ENCODE measurements at places on chromosomes 5 and 9.

DNA sequence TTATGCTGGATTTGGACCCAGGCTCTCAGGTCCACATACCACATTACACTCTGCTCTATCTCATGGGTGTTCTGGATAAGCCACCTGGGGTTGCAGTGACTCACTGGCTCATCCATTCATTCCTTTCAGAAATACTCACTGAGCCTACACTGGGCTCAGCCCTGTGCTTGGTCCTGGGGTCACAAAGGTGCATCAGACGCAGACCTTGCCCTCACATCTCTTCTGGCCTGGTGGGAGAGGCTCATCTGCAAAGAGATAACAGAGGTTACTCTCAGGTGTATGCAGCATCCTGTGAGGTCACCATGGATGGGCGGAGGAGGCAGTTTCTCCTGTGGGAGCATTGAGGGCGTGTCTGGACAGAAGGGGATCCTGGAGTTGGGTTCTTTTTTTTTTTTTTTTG lies 12.1 kb downstream of the CDHR2 start:
- DNase-seq = no peak

DNA sequence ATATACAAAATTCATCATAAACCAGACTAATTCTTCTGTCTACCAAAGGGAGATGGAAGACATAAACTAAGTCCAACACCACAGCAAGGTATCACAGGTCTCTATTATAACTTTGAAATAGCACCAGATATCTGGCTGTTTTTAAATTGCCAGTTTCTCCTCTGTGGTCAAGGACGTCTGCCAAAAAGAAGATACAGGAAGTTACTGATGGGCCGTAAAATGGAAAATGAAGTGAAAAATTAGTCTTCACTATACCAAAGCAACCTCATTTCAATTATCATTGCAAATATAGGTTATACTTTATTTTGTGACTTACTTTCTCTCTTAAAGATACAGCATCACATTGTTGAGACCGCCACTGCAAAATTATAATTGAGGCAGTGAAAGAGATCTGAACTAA lies 225.5 kb downstream of the NDUFS4 start:
- no peak for DNase-seq

DNA sequence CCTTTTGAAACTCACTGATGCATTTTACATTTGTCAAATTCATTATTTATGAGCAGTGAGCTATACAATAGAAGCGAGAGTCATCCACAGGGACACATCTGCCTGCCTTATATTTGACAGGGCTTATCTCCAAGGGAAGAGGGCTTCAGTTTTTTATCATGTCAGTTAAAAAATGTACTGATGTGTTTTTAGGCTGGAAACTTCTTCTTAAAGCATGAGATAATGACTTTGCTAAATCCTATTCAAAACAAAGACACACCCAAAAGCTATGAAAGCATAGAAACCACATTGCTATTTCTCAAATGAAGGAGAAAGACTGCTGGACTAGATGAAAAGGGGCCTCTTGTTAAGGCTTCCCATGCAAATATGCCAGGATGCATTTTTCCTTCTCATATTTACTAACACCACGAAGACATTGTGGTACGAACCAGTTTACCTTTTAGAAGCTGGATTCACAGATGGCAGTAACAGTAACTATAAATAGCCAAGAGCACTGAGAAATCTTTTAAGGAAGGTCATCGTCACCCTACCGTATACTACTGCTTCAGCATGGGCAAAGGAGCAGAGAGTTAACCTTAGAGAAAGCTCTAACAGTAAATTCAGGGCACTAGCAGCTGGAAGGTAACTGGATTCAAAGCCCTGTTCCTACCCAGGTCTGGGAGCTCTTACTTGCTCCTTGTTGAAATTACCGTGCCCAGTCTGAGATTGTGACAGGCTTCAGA lies 86.3 kb upstream of the IFNK start:
- DNase-seq = no peak

- DNase-seq = no peak
These were observed 243.4 kb downstream of the EBF1 start for GRCh38 chr5:158856291-158856690.

- DNase-seq = no peak
These were observed 121.2 kb upstream of the RANBP3L start for GRCh38 chr5:36422952-36423351.

- DNase-seq = no peak
These were observed 1855.5 kb downstream of the MAT2B start for GRCh38 chr5:165360784-165361542.

DNA sequence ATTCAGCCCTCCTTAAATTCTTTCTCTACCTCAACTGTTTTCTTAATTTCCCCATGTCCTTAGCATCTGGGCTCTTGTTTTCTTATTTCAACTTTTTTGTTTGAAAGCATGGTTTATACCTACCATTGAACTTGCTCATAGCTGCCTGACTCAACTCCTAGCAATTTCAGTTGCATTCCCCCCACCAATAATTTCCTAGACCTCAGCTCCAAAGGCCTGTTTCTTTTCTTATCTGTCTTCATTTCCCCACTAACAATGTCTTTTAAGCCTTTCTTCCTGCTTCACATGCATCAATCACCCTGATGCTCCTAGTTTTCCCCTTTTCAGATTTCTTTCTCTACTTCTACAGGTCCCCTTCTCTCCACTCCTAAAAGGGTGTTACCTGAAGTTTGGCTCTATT lies 129.7 kb upstream of the PDE4D start:
- DNase-seq = no peak

DNA sequence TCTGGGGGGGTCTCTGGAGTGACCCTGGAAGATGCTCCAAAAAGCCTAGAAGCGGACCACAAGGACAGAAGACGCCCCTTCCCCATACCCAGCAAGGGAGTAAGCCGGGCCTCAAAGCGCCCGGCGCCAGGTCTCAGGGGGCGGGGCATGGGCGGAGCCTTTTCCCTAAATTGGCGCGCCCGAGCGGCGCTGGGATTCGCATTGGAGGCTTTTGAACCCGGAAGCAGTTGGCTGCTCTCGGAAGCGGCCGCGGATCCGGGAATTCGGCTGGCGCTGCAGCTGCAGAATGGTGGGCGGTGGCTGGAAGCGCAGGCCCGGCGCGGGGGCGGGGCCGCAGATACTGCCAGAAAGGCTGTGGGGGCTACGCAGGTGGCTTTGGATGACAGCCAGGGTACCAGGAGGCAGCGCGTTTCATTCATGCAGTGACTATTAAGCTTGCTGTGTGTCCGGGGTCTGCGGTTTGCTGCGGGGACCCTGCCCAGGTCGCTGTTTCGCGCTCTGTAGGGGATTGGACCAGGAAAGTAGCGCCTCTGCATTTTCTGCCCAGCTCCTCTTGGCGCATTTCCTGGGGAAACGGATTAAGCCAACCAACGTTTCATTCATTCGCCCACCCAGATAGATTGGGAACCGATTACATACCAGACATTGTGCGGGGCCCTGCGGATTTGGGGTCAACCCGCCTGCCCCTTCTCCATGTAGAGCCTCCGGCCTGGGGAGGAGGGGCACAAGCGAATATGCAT lies 83.0 kb upstream of the FREM1 start:
- DNase-seq = peak; percentile 44

GRCh38 chr9:105233873-105234272 lies 10.6 kb upstream of the SLC44A1 start:
- DNase-seq = no peak

GRCh38 chr9:120688758-120689157 lies 25.5 kb downstream of the MEGF9 start:
- DNase-seq = no peak

GRCh38 chr9:115098226-115098965 lies 19.6 kb downstream of the TNC start:
- no peak for DNase-seq

- DNase-seq = no peak
These were observed 459.6 kb downstream of the ACTL7B start for GRCh38 chr9:108396193-108396592.

GRCh38 chr9:75239176-75239575 lies 150.9 kb downstream of the OSTF1 start:
- DNase-seq = no peak

- no peak for DNase-seq
These were observed 114.2 kb downstream of the GAPVD1 start for GRCh38 chr9:125375820-125376219.

GRCh38 chr9:112605963-112606699 lies 111.8 kb downstream of the INIP start:
- no peak for DNase-seq

GRCh38 chr5:115180165-115180709 lies 10.5 kb upstream of the TRIM36 start:
- no peak for DNase-seq

GRCh38 chr5:153352685-153353219 lies 137.7 kb upstream of the GRIA1 start:
- peak; percentile 0 for DNase-seq

- no peak for DNase-seq
These were observed 6.7 kb downstream of the SLCO4C1 start for GRCh38 chr5:102289251-102289899.

- no peak for DNase-seq
These were observed 189.5 kb downstream of the SEMA5A start for GRCh38 chr5:9356351-9356825.

DNA sequence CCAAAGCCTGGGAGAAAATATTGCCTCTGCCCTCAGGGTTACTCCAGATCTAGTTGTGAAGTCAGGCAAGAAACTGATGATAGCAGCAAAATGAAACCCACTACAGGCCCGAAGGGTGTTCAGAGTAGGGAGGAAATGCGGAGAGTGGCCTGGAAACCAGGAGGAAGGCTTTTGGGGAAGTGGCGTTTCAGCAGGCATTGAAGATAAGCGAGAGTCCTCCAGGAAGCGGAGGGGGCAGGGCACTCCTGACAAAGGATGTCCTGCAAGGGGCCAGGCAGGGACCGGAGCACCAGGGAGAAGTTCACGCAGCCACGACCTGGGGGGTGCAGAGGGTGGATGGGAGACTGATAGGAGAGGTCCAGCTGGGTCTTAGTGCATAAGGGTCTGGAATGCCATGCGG lies 7.8 kb upstream of the FOXI1 start:
- no peak for DNase-seq

DNA sequence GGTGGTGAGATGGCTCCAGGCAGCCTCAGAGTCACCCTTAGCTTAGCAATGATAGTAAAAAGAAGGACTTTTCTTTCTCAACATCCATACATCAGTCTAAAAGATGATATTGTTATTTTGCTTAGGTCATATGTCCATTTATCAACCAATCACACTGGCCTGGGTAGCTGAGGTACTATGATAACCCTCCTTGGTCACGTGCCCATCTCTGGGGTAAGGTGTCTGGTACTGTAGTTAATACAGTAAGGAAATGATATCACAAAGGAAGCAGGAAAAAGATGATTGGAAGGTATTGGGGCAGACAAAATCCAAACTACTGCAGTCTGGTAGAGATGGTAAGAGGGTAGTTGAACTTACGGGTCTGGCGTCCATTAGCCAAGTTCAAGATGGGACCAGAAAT lies 5.1 kb upstream of the SMAD5 start:
- DNase-seq = no peak
